Liver (tissue), 10 donors: ENCODE measurements at places on chromosomes 6 and 20.

DNA sequence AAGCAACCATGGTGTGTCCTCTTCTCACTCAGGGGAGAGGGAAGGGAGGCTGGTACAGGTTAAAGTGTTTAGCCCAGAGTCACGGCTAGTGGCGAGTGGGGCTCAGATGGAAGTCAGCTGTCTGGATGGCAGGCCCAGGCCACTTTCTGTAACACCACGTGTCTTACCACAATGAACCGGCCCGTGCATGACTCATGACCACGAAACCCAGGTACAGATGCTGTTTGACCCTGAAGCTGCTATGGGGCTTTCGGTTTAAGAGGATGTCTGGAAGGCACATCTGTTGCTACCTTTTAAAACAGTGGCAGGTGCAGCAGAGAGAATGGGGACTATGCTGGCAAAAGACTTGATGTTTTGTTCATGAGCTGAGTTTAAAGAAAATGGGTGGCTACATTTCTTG is 36.5 kb upstream of the MPC1 start:
- DNase-seq: no peak

GRCh38 chr6:79808921-79809320 is 138.4 kb downstream of the ELOVL4 start:
- no peak for DNase-seq

GRCh38 chr20:54716174-54716747 is 240.9 kb downstream of the DOK5 start:
- DNase-seq: no peak

DNA sequence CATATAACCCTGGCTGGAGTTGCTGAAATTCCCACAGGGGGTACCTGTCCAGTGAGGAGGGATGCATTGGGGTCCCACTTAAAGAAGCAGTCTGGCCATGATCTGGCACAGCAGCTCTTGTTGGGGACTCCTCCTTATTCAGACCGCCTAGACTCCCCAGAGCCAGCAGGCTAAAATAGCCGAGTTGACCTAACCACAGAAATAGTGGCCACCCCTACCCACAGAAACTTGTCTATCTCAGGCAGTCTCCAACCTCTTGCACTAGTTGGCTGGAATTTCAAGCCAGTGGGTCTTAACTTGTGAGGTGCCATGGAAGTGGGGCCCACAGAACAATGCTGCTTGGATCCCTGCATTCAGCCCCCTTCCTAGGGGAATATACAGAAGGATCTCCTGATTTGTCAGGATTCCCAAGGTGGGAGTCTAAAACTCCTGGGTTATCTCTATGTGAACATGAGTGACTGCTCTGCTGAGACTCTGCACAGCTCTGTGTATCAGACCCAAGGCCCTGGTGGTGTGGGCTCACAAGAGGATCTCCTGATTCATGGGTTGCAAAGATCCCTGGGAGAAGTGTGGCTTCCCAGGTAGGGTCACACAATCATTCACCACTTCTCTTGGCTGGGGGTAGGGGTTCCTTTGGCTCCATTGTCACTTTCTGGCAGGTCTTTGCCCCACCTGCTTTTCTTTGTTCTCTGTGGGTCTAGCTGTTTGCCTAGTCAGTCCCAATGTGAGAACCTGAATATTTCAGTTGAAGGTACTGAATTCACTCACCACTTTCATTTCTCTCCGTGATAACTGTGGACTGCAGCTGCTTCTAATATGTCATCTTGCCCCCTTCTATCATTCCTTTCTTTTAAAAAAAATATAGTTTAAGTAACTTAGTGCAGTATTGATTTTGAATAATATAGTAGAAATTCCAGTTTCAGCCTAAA is 65.5 kb upstream of the CLVS2 start:
- DNase-seq: no peak

- DNase-seq: no peak
Measured at GRCh38 chr20:20390393-20390792, 22.5 kb downstream of the INSM1 start.

DNA sequence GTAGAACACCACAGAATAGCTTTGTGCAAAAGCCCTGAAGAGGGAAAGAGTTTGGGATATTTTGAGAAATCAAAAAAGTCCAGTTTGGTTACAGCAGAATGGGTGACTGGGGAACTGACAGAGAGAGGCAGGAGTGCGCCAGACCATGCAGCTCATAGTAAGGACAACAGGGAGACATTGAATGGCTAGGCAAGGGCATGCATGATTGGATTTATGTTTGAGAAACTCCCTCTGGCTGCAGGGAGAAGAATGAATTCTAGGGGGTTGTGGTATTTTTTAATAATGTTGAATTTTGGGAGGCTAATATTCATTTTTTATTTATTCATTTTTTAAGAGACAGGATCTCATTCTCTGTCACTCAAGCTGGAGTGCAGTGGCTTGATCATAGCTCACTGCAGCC is 49.9 kb downstream of the TGM2 start:
- DNase-seq: no peak
